Activated CD4-positive, alpha-beta T cell treated with anti-CD3 and anti-CD28 coated beads, Interleukin-2, amount 10 ng/mL, durations not matched to agents 24 days and 14 days (primary cell): ENCODE measurements at places on chromosomes 3 and 15.
A peak's percentile ranks its signal among the peaks of the same experiment; 100 is the strongest.

- DNase-seq: no peak
These were observed 29.6 kb upstream of the CHMP2B start for GRCh38 chr3:87197531-87197930.

GRCh38 chr3:145900056-145900829 is 260.7 kb downstream of the PLOD2 start:
- no peak for DNase-seq

DNA sequence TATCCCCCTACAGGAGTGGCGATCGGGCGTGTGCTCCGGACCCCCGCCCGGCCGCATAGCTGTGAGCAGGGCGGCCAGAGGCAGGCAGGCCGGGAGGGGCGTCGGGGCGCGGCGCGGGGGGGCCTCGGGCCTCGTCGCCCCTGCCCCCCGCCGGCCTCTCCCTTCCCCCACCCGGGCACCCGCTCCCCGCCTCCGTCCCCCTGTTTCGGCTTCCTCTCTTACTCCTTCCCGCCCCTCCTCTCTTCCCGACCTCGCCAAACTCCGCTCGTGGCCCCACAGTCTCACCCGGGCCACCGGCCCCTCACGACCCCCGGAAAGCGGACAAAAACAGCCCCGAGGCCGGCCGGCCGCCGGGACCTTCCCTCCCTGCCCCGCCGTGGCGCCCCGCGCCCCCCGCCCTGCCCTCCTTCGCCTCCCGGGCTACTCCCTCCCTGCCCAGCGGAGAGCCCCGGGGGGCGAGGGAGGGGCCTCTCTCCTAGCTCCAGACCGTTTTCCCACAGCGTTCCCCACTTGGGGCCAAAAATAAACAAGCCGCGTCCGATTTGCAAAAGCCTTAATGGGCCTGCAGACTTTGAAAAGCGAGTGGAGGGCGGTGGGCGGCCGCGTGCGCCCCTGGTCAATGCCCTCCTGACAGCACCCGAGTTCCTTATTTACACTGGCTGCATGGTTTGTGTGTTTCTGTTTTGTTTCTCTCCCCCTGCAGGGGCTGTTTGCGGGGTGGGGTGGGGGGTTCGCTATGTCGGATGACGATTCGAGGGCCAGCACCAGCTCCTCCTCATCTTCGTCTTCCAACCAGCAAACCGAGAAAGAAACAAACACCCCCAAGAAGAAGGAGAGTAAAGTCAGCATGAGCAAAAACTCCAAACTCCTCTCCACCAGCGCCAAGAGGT is 1.0 kb downstream of the UBE2E1 start:
- DNase-seq: peak; percentile 64

- no peak for DNase-seq
These were observed 193.3 kb upstream of the TTC14 start for GRCh38 chr3:180408654-180409053.

DNA sequence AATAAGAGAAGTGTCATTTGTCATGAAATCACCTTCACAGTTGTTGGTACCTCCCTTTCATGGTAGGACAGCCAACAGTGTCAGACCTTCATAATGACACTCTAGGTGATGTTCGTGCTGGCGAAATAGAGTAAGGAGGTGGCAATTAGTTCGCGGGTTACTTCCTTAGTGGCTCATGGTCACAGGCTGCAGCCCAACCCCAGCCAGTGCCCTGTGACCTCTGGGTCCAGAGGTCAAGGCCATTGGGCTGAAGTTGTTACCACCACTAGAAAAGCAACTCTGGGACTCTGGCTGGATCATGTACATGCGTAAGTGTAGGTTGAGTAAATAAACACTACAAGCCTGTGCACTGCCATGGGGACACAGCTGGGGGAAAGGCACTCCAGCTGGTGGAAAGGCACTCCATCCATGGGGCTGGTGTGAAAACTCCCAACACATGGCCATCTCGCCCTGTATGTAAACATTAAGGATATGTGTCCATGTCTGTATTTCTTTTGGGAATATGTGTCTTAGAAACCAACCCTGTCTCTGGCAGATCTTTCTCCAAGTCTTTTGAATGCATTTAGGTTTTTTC is 106.7 kb downstream of the RYK start:
- no peak for DNase-seq

- no peak for DNase-seq
These were observed 4.6 kb downstream of the FAM174B start for GRCh38 chr15:92650966-92651365.

DNA sequence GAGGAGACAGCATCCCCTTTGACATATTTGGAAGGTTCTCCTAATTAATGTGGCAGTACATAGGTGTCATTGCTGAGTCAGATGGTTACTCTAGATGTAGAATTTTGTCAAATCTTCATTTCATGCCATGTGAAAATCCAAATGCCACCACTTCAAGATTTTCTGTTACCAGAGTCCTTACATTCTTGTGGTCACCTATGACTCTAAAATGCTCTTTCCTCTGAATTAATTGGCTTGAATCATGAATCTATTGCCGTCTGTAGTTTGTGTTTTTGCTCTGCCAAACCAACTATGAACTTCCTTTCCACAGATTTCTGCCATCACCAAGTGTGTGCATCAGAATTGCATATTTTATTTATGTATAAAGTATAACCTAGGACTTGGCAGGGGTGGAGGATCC is 269.4 kb upstream of the ZPLD1 start:
- DNase-seq: no peak
